IPS DF 6.9 (cell line): ENCODE measurements at places on chromosomes 3 and 15.

DNA sequence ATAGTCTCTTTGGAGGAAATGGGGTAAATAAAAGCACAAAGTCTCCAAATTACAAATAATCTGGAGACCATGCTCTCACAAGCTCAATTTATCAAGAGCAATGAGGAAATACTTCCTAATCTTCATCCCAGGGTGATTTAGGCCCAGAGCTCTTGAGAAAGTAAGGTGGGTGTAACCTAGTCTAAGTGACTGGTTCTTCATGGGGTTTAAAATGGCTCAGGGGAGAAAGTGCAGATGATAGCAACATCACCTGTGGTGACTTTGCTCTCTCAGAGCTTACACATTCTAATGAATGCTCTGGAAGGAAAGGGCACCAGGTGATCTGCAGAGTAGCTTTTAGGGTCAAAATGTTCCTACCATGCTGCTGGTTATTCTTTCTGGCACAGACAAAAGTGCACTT is 118.4 kb upstream of the TP63 start:
- H3K27ac ChIP-seq, result no peak overlapping the region
- H3K27me3 ChIP-seq, result no peaks in the 10 kb centered on the region
- DNase-seq, result no peak

DNA sequence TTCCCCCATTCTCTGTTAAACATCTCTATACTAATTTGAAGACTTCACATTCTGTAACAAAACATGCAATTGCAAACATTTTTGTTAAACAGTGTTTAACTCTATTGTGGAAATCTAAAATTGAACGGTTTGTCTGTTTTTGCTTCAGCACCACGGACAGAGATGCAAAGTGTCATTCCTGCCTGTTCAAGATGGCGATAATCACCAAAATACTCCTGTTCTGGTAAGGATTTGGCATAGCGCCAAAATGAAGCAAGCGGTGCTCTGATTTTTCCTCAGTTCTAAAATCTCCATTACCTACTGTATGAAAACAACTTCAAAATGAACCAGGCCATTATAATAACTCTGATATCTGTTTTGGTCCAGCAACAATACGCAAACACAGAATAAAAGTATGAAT is 129.7 kb upstream of the TUSC7 start:
- no peak overlapping the region for H3K4me3 ChIP-seq
- H3K27me3 ChIP-seq, result no peaks in the 10 kb centered on the region

GRCh38 chr3:41357271-41357670 is 158.0 kb downstream of the CTNNB1 start:
- H3K36me3 ChIP-seq, result no peaks in the 10 kb centered on the region
- DNase-seq, result no peak
- no peaks in the 10 kb centered on the region for H3K4me1 ChIP-seq
- no peak overlapping the region for H3K4me3 ChIP-seq
- no peaks in the 10 kb centered on the region for H3K27me3 ChIP-seq

- no peak for DNase-seq
- no peaks in the 10 kb centered on the region for H3K27me3 ChIP-seq
- H3K27ac ChIP-seq, result no peak overlapping the region
- no peak overlapping the region for H3K4me3 ChIP-seq
- no peaks in the 10 kb centered on the region for H3K4me1 ChIP-seq
Observed at GRCh38 chr3:137866933-137867332, 102.8 kb downstream of the SOX14 start.

DNA sequence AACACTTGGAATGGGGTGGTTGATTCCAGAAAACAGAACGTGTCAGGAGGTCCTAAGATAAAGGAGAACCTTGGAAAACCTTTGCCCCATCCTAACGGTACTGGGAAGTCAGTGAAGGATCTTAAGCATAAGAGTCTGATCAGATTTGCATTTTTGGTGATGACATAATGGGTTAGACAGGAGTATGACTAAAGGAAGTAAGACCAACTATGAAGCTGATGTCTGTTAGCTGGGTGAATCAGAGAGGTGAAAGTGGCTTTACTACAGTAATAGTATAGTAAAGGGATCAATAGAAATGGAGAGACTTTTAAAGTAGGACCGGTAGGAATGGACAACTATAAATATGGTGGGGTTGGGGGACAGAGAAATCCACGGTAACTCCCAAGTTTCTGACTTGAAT is 12.6 kb downstream of the GTF2A2 start:
- no peak for DNase-seq
- peaks cover 6% of the 10 kb centered on the region; the same call in 1 of the 2 replicates for H3K36me3 ChIP-seq
- H3K27me3 ChIP-seq, result no peaks in the 10 kb centered on the region
- H3K27ac ChIP-seq, result no peak overlapping the region

- no peaks in the 10 kb centered on the region for H3K36me3 ChIP-seq
- H3K27ac ChIP-seq, result no peak overlapping the region
- no peak overlapping the region for H3K4me3 ChIP-seq
- H3K4me1 ChIP-seq, result no peaks in the 10 kb centered on the region
- no peaks in the 10 kb centered on the region for H3K27me3 ChIP-seq
Observed at GRCh38 chr3:20478436-20478835, 292.4 kb upstream of the SGO1 start.

DNA sequence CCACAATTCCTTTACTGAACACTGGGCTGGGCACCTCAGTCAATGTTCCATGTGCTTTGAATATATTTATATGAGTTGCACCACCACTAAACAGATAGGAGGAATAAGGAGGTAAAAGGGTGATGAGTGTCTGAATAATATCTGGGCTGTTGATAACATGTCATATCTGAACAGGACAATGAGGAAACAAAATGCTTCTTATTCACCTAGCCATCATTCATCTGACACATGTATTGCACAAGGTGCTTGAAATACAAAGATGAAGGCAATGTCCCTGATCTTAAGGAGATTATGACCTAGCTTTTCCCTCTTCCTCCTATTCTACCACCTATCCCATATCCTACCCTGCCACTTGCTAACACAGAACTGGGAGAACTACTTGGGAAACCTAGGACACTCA is 8.0 kb upstream of the CERS3 start:
- no peak overlapping the region for H3K4me3 ChIP-seq
- H3K27me3 ChIP-seq, result no peaks in the 10 kb centered on the region
- DNase-seq, result no peak
- H3K27ac ChIP-seq, result no peak overlapping the region
- no peaks in the 10 kb centered on the region for H3K4me1 ChIP-seq

DNA sequence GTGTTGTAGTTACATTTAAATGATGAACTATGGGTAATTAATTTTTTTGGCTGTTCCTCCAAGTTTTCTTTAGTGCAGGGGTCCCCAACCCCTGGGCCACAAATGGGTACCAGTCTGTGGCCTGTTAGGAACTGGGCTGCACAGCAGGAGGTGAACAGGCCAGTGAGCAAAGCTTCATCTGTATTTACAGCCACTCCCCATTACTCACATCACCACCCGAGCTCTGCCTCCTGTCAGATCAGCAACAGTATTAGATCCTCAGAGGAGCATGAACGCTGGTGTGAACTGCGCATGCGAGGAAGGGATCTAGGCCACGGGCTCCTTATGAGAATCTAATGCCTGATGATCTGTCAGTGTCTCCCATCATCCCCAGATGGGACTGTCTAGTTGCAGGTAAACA is 75.9 kb upstream of the RPL35A start:
- no peaks in the 10 kb centered on the region for H3K4me1 ChIP-seq
- H3K27ac ChIP-seq, result no peak overlapping the region
- DNase-seq, result no peak
- peaks cover 8% of the 10 kb centered on the region for H3K36me3 ChIP-seq

DNA sequence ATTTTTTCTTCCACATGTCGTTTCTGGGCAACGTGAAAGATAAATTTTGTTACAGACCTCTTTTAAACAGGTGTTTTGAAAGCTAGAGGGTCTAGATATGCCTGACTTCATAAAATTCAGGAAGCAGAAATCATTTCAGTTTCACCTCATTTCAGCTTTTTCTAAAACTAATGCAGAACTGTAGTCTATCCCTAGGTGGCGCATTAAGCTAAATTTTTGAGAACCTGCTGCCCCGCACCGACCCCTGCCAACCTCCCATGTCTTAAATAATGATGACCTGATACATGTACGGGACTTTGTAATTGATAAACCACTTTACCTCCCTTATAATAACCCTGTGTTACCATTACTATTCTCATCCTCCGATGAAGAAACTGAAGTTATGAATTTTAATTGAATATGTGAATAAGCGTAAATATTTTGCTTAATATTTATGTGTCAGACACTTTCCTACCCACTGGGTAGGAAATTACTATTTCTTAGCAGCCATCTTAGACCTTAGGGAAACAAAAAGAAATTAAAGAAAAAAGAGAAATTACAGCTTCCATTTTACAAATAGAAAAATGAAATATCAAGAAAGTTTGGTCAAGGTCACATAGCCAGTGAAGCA is 78.7 kb upstream of the GCNT3 start:
- H3K4me1 ChIP-seq, result no peaks in the 10 kb centered on the region
- H3K36me3 ChIP-seq, result no peaks in the 10 kb centered on the region
- no peaks in the 10 kb centered on the region for H3K27me3 ChIP-seq
- no peak overlapping the region for H3K27ac ChIP-seq
- DNase-seq, result no peak

DNA sequence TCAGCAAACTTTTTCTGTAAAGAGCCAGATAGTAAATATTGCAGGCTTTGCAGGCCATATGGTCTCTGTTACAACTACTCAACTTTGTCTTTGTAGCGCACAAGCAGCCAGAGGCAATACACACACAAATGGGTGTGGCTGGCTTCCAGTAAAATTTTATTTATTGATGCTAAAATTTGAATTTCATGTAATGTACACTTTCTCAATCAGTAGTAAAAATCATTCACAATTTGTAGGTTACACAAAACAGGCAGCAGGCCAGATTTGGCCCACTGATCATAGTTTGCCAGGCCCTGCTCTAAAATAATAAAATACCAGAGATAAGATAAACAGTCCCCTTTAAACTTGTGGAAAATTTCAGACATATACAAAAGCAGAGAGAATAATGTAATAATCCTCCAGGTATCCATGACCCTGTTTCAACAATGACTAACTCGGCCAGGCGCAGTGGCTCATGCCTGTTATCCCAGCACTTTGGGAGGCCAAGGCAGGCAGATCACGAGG is 330.3 kb downstream of the SHQ1 start:
- no peaks in the 10 kb centered on the region for H3K36me3 ChIP-seq
- no peak for DNase-seq
- no peak overlapping the region for H3K27ac ChIP-seq
- no peaks in the 10 kb centered on the region for H3K4me1 ChIP-seq
- H3K27me3 ChIP-seq, result no peaks in the 10 kb centered on the region

- H3K4me3 ChIP-seq, result no peak overlapping the region
- no peaks in the 10 kb centered on the region for H3K27me3 ChIP-seq
- H3K27ac ChIP-seq, result no peak overlapping the region
Observed at GRCh38 chr3:55771503-55771902, 284.4 kb upstream of the WNT5A start.

- no peak overlapping the region for H3K4me3 ChIP-seq
- no peak overlapping the region for H3K27ac ChIP-seq
- no peaks in the 10 kb centered on the region for H3K36me3 ChIP-seq
- H3K4me1 ChIP-seq, result no peaks in the 10 kb centered on the region
- no peak for DNase-seq
Observed at GRCh38 chr15:28974142-28974541, 88.4 kb downstream of the APBA2 start.

DNA sequence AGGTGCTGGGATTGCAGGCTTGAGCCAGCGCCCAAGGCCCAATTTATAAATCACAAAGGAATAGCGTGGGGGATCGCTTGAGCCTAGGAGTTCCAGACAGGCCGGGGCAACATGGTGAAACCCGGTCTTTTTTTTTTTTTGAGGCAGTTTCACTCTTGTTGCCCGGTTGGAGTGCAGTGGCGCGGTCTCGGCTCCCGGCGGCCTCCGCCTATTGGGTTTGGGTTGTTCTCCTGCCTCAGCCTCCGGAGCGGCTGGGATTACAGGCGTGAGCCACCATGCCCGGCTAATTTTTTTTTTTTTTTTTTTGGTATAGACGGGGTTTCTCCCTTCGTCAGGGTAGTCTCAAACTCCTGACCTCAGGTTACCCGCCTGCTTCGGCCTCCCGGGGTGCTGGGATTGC is 65.0 kb downstream of the GOLGA6L7 start:
- H3K4me3 ChIP-seq, result no peak overlapping the region
- H3K4me1 ChIP-seq, result no peaks in the 10 kb centered on the region
- H3K27ac ChIP-seq, result no peak overlapping the region
- no peaks in the 10 kb centered on the region for H3K27me3 ChIP-seq
- no peak for DNase-seq

GRCh38 chr3:18443665-18444594 is 18.8 kb upstream of the SATB1 start:
- peak overlapping the region; percentile 57 for H3K4me3 ChIP-seq
- no peak overlapping the region for H3K27ac ChIP-seq
- H3K27me3 ChIP-seq, result peaks cover 6% of the 10 kb centered on the region; the same call in 1 of the 2 replicates
- no peaks in the 10 kb centered on the region; the same call in 1 of the 2 replicates for H3K36me3 ChIP-seq

DNA sequence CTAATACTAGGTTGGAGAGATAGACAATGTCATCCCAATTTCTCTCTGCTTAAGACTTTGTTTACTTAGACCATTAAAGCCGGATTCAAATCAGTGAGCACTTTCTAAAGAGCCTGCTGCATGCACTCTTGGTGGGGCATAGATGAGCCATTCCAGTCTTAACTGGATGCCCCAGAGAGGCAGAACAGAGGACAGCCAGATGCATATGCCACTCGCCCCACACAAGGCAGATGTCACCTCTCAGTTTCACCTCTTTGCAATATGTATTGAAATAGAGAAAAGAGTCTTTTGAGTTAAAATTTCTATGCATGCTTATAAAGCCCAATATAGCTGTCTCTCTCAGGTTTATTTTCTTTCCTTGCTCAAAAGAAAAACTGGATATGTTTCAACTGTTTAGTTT is 89.5 kb downstream of the LARS2 start:
- H3K4me3 ChIP-seq, result no peak overlapping the region
- DNase-seq, result no peak
- H3K36me3 ChIP-seq, result no peaks in the 10 kb centered on the region; the same call in 1 of the 2 replicates
- no peaks in the 10 kb centered on the region for H3K4me1 ChIP-seq

DNA sequence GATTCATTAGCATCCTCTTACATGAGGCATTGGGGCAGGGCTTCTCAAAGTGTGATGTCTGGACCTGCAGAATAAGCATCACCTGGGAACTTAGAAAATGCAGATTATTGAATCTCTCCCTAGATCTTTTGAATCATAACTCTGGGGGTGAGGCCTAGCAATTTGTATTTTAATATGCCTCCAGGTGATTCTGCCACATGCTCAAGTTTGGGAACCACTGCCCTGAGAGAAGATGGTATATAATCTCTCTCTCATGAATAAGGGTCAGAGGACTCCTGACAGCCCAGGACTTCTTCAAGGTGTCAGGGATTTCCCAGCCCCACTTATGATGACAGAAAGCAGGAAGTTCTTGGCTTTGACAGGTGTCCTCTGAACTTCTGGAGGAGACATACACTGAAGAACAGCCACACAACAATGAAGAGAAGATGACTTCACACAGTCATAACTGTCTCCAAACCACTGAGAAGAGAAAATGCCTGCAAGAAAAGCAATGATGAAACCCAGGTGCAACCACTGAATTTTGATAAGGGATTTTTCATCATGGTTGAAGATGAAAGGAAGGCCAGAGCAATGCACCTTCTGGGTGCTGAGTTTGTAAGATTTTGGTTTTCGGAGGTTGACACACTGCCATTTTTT is 211.9 kb upstream of the MRPL3 start:
- H3K36me3 ChIP-seq, result no peaks in the 10 kb centered on the region
- no peaks in the 10 kb centered on the region; the same call in 1 of the 2 replicates for H3K27me3 ChIP-seq
- no peak overlapping the region for H3K27ac ChIP-seq
